IPS DF 6.9 (cell line): ENCODE measurements at places on chromosomes 3 and 15.

DNA sequence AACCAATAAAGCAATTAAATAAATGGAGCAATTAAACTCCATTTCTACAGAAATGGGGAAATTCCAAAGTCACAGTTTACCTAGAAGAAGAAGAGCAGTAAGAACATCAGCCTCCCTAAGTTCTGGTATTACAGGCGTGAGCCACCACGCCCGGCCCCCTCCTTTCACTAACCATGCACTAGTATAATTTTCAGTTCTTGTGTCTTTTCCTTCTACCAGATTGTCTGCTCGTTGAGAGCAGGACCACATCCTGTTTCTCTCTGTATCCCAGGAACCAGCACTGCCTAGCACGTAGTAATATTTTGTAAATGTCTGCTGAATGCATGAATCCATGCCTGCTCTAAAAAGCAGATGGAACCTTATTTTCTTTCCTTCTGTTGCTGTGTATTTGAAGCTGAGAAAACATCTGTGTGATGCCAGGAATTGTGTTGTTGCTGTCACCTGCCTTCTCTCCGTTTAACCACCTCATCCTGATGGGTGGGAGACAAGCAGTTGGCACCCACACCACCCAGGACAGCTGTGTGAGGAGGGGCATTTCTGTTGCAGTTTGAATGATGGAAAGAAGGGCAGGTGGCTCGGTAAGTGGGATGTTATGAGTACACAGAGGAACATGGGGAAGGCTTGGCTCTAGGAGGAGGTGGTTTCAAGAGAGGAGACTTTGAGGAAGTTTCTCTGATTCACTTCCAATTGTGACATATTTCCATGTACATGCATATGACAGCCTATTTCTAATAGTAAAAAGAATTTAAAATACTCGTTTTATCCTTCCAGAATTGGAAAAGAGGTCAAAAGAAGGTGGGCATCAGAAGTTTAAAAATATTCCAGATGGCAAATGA, 30.1 kb downstream of the PXYLP1 start:
- DNase-seq = no peak

- peak; percentile 55 for DNase-seq
These were observed 31.5 kb downstream of the KCNAB1 start for GRCh38 chr3:156151824-156152428.

- DNase-seq = no peak
These were observed 1149.3 kb downstream of the NSUN3 start for GRCh38 chr3:95212117-95212516.

DNA sequence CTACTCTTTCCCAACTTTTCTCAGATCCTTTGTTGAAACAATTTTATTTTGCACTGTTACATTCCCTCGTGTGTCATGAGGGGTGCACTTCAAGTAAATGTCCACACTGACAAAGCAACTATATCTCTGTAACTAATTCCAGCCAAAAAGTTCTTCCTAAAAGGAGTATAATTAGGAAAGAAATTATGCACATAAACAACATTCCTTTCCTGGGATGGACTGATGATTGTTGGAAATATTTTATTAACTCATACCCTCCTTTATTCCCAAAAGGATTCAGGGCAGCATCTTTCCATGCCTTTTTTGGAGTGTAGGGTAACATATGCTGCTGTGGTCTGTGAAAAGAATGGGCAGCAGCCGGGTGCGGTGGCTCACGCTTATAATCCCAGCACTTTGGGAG, 426.1 kb upstream of the THBS1 start:
- DNase-seq = no peak
